ENCODE measurements at places on chromosomes 7 and 10. TPM values are rescaled to one million over a fixed set of nuclear protein-coding genes. Genes with fewer than 3 reads are reported as not detected.

DNA sequence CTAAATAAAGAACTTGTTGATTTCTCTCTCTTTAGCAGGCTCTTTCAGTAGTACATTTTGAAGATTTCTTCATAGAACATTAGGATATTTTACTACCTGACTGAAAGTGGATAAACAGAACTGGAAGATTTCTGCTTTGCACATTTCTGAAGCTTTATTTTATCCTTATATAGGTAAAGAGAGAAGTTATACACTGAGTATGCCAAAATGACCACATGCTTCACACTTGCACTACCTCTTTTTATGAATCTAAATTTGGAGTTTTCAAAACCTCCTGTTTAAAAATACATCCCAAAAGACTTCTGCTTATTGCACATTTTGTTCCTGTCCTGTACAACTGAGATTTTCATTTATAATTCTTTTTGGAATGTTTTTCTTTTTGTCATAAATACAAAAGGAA is 197.4 kb upstream of the PRPS1L1 start:
- DNase-seq: peak; percentile 50

The SLC26A5 gene
- total RNA-seq: not detected

DNA sequence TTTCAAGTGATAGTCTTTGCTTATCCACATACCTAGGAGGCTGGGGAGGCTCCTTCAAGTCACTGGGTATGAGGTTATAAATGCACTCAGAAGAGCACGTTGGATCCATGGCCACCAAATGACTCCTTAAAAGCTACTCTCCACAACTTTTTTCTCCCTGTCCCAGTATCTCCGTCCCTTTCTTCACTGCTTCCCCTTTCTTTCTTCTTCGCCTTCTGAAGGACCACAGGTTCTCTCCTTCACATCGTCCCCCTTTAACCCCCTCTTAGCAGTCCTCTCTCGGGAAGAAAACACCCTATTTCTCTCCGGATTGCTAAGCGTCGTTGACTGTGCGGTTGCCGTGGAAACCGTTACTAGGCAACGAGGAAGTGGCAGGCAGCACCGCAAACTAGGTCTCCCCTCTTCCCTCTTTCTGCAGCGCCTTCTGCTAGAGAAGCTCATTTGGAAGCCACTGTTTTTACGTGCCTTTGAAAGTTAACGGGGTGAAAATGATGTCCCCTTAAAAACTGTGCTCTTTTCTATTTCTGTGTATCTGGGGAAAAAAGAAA is at the start of gene ENKUR:
Gene ENKUR (minus strand): TSS at position 331 of the 548 bp plus-strand sequence. CDS start 222 bp downstream, at position 109.
- DNase-seq: peak; percentile 96

DNA sequence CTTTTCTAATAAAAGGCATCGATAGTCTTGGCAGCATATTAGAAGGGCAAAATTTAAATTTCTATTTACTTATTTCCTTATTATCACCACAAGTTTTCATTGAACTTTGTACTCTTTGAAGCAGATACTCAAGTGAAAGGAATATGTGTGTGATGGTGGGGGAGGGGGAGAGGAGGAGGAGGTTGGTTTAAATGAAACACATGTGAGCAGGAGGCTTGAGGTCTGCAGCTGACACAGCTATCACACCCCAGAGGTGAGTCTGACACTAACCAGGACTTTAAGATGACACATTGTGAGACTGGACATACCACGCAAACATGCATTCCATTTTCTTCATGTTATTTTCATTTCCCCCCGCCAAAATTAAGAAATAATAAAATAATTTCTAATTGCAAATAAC is 63.3 kb downstream of the CTTNBP2 start:
- no peak for DNase-seq

The ANKRD26 gene
- total RNA-seq: 10.5 TPM

The CTAGE6 gene
- 1.9 TPM for total RNA-seq

The PDK4 gene
- 7.1 TPM for total RNA-seq

DNA sequence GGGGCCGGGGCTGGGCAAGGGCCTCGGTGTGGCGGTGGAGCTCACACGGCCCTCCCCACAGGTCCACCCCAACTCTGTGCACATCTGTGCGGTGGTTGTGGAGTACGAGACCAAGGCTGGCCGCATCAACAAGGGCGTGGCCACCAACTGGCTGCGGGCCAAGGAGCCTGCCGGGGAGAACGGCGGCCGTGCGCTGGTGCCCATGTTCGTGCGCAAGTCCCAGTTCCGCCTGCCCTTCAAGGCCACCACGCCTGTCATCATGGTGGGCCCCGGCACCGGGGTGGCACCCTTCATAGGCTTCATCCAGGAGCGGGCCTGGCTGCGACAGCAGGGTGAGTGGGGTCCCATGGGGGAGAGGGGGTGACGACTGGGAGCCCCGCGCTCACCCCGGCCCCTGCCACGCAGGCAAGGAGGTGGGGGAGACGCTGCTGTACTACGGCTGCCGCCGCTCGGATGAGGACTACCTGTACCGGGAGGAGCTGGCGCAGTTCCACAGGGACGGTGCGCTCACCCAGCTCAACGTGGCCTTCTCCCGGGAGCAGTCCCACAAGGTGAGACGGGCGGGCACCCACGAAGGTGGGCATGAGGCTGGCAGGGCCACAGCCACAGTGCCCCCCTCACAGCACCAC is 8.8 kb downstream of the TMEM120A start:
- DNase-seq: no peak

GRCh38 chr10:76543655-76544054 is 1094.0 kb downstream of the KCNMA1 start:
- no peak for DNase-seq

DNA sequence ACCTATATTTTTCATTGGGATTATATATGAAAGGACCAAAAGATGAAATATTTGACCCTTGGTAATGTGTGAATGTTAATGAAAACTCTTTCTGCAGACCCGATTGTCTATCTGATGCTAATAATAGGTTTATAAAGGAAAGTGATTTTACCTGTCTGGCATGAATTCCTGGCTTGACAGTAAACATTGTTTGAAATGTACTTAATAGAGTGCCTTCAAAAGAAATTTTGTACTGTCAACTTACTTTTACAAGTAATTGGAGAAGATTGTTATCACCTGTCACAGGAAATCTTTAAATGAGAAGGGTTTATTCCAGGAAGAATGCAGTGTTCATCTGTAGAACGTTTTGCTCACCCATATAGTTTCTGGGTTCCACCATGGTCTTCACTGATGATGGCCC is 588.2 kb downstream of the INHBA start:
- no peak for DNase-seq

DNA sequence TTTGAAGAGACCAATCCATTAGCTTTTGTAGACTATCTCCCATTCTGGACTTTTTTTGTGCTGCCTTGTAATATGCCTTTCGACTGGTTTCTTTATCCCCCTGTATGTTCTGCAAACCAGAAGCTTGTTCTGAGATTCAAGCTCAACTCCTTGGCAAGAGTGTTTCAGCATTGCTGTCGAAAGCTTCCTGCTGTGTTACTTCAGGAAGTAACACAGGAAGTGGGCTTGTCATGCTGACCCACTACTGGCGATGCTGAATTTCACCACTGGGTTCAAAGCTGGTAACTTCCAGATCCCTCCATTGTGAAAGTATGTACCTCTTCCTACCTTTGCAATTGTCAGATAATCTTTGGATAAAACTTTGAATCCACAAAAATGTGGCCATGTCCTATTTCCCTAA is 57.9 kb upstream of the INSYN2A start:
- DNase-seq: no peak

- no peak for DNase-seq
Observed at GRCh38 chr10:75062506-75063299, 48.8 kb upstream of the SAMD8 start.

The CYCS gene
- 51.3 TPM for total RNA-seq

DNA sequence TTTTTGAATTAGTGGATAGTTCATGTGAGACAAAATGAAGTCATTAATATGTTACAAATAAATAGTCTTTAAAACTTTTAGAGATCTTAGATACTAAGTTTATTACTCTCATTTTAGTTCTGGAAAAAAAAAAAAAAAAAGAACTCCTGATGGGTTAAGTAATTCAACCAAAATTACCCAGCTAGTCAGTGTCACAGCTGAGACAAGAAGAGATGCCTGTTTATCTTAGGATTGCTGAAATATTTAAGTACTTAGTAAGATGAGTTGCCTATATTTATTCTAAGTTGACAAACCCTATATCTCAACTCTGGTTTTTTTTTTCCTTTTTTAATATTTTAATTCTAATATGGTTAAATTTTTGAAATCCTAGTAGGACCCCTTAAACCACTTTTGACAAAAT is 781.0 kb upstream of the LRRN3 start:
- DNase-seq: no peak

The SPDYE8 gene
- total RNA-seq: not detected

The EMX2 gene
- total RNA-seq: not detected

GRCh38 chr7:24781106-24781505 is 23.8 kb upstream of the GSDME start:
- no peak for DNase-seq

The MTPN gene
- 114 TPM for total RNA-seq

The MCM10 gene
- total RNA-seq: 0.15 TPM

- DNase-seq: no peak
Observed at GRCh38 chr7:151700586-151701165, 176.2 kb downstream of the PRKAG2 start.

The OGDHL gene
- not detected for total RNA-seq

DNA sequence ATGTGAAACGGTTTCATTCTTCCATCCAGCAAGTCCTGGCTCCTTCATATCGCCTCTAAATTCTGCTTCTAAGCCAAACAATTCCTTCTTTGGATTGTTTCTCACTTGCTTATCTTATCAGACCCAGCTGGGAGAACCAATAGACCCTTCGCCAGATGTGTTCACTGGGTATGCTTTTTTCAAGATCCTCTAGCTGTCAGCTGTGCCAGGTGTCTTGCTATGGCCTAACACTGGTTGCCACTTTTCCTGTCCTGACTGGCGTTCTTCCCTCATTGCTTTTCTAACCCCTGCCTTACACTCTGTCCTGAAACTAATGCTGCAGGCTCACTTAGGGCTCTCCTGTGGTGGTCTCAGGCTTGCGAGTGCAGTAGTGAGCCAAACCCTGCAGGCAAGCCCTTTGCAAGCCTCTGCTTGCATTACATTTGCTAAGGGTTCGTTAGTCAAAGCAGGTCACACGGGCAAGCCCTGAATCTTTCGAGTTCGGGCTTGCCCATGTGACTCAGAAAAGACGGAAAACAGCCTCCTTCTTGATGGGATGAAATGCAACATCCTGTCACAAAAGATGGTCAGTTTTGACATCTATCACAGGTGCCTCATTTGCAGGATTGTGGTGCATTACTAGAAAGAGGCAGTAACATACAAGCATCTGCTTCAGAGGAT is 92.8 kb downstream of the VWC2 start:
- DNase-seq: no peak

DNA sequence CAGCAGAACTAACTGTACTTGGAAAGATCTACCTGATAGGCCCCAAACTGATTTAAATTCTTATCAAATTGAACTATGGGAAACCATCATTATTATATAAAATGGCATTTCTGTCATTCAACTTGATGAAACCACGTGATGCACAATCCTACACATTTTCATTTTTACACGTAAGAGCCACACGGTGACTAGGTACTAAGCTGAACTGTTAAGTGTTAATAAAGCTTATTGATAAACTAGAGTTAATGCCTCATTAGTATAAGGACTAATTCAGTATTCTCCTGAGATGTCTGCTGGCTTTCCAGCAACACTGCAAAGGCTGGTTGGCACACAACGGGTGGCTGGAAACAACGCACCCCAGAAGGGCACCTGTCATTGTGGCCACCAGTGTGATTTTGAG is 4.6 kb downstream of the NCAPG2 start:
- no peak for DNase-seq

DNA sequence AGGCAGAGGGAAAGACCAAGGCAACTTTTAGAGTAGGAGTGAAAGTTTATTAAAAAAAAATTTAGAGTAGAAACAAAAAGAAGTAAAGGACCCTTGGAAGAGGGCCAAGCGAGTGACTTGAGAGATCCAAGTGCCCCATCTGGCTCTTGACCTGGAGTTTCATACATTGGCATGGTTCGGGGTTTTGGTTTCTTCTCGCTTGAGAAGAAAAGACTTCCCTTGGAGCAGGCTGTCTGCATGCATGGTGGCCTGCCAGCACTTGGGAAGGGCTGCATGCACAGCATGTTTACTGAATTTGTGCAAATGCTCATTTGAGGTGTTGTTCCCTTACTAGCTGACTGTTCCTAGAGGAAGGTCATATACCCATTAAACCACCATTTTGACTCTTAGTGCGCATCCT is 8.8 kb upstream of the ADO start:
- DNase-seq: no peak

DNA sequence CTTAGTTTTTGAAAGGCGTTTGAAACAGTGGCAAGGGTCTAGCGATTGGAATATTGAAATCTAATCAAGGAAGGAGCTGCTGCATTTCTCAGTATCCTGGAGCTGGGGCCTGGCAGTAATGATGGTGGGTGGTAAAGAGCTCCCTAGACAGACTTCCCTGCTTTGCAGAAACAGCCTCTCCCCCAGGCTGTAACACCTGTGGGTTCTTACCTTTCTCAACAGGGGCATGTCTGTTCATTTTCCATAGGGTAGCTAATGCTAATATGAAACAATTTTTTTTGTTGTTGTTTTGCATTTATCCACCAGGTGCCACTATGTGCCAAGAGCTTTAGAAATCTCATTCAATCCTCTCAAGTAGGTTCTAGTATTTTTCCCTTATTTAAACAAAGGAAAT is 345.5 kb downstream of the REEP3 start:
- DNase-seq: no peak

The ARMS2 gene
- total RNA-seq: not detected

DNA sequence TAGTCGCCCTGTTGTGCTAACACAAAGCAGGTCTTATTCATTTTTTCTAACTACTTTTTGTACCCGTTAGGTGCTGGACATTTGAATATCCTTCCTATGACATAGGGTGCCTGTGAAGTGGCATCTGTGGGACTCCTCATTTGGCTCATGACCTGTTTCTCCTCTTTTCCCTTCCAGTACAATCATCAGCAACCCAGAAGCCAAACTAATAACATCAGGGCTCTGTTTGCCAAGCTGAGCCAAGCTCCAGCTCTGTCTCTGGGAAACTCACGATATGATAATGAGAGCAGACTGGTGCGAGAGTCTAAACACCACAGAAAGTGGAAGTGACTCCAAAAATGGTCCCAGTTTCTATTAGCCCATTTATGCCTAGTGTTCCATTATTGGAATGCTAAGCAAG is 92.0 kb downstream of the SVIL start:
- DNase-seq: no peak

GRCh38 chr10:1465993-1466764 is 271.1 kb downstream of the ADARB2 start:
- DNase-seq: no peak

- no peak for DNase-seq
Observed at GRCh38 chr7:114021135-114021534, 102.3 kb upstream of the PPP1R3A start.

The NACAD gene
- total RNA-seq: 0.49 TPM

Measured in B cell (primary cell).